ENCODE measurements at places on chromosomes 7 and 10.

GRCh38 chr10:64271983-64272382 is 750.8 kb downstream of the REEP3 start:
- no peak for DNase-seq

GRCh38 chr7:155752756-155753445 is 59.4 kb downstream of the SHH start:
- no peak for DNase-seq

- DNase-seq, result no peak
Observed at GRCh38 chr7:145031162-145031561, 195.3 kb upstream of the TPK1 start.

DNA sequence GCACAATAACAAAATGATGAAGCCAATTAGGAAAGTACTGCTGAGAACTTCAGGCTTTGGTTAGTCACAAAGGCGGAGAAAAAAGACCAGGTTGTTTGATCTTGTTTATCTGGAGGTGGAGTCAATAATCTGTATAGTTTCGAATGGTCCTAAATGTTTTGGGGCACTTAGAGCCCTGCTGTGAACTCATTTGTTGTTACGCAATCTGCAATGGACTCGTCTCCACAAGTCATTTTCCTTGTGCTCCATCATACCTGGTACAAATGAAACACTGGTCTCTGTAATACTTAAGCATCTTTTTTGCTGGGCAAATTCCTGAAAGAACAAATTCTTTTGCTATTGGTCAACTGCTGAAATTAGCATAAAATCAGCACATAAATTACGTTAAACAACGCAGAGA is 430.5 kb downstream of the GATA3 start:
- DNase-seq, result no peak

- no peak for DNase-seq
Observed at GRCh38 chr7:135712796-135713195, 15.2 kb downstream of the SLC13A4 start.

GRCh38 chr10:131282961-131283360 is 28.6 kb downstream of the TCERG1L start:
- no peak for DNase-seq

DNA sequence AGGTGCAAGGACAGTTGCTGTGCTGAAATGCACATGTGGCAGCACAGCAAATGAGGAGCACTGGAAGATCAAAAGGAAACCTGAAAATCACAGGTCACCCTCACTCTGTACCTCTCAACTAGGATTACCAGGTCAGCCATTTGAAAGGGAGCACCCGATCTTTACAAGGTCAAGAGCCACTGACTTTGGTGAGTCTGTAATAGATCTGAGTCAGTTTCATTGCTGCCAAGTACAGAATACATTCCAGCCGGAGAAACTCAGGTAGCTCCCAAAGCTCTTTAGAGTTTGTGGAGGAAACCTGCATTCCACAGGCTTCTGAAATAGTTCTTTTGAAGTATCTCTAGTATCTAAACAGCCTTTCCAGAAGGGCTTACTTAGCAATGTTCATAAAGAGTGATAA is 217.5 kb downstream of the SNX13 start:
- no peak for DNase-seq

GRCh38 chr7:126150278-126150958 is 1102.3 kb downstream of the GRM8 start:
- no peak for DNase-seq

DNA sequence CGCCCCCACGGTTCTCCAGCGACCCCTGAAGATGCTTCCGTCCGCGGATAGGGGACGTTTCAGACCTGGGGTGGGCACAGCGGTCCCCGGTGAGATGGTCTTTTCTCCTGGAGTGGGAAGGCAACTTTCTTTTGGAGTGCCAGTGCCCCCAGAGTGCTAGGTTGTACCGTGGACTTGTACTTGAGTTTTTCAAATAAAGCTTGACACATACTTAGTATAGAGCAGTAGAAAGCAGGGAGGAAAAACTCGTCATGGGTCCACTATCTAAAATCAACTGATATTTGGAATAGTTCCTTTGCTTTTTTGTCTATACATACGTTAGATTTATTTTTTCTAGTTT is 28.4 kb downstream of the RBM20 start:
- no peak for DNase-seq

DNA sequence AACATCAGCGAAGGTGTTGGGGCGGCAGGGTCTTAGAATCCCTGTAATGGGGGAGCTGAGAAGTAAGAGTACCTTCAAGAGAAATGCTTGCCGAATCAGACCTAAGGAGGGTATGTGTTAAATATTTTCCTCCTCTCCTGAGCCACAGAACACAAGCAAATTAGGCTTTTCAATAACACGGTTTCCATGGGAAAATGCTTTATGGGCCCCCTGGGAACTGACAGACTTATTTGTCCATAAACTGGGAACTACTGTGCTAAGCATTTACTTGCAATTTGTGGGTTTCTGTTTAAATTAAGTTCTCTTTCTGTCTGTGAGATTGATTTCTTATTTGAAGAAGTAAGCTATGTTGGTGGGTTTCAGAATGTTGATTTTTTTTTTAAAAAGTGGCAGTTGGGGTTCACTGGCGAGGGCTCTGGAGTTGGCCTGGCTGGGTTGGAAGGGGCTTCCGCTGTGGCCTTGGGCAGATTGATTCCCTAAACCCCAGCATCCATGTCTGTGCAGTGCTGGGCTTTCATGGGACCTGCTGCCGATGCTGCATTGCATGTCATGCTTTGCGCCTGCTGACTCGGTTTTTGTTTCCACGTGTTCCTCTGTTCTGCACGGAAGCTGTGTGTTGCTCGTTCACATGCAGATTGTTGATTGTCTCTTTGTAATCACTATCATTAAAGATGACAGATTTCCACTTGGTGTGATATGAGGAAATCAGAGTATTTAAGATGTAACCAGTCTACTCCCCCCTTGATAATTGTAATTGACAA is 7.2 kb downstream of the RBM17 start:
- DNase-seq, result no peak

GRCh38 chr10:70537398-70538194 is 59.0 kb downstream of the PALD1 start:
- peak; percentile 51 for DNase-seq

DNA sequence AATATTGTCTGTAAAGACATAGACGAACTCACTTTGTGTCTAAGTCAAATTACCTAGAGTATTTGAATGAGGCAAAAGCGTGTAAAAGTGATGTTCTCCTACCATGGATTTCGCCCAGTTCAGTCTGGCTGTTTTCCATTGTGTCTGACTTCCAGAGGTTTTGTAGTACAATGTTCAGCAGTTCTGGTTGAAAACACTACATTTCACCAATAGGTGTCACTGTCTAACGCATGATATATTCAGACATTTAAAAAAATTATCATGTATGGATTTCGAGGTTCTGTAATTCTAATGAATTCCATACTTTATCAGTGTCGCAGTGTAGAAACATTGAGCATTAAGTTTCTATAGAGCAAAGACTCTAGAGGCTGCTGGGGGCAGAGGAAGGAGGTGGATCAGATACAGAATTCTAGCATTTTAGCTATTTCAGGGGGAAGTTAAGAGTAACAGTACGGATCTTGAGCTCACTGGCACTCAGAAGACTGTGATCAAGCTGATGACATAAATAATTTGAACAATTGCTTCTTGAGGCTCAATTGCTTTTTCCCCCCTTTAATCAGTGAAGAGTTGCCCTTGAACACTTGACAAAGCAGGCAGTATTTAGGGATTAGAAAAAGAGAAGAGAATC is 196.9 kb upstream of the RHOBTB1 start:
- no peak for DNase-seq

DNA sequence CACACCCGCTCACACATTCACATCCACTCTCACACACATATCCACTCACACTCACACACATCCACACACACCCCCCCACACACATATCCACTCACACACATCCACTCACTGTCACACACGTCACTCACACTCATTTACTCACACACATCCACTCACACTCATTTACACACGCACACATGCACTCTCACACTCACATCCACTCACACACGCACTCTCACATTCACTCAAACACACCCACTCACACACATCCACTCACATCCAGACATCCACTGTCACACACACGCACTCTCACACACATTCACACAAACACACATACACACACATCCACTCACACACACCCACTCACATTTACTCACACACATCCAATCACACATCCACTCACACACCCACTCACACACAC is 18.3 kb downstream of the PWWP2B start:
- no peak for DNase-seq

- DNase-seq, result no peak
Observed at GRCh38 chr10:88538048-88538447, 45.1 kb downstream of the RNLS start.
